ENCODE measurements at places on chromosomes 4 and X. TPM values are rescaled to one million over a fixed set of nuclear protein-coding genes. Genes with fewer than 3 reads are reported as not detected.

SNX25 gene
- total RNA-seq: 55.6 TPM

GRCh38 chr4:96703265-96703664, 863.4 kb downstream of the PDHA2 start:
- DNase-seq: no peak

DNA sequence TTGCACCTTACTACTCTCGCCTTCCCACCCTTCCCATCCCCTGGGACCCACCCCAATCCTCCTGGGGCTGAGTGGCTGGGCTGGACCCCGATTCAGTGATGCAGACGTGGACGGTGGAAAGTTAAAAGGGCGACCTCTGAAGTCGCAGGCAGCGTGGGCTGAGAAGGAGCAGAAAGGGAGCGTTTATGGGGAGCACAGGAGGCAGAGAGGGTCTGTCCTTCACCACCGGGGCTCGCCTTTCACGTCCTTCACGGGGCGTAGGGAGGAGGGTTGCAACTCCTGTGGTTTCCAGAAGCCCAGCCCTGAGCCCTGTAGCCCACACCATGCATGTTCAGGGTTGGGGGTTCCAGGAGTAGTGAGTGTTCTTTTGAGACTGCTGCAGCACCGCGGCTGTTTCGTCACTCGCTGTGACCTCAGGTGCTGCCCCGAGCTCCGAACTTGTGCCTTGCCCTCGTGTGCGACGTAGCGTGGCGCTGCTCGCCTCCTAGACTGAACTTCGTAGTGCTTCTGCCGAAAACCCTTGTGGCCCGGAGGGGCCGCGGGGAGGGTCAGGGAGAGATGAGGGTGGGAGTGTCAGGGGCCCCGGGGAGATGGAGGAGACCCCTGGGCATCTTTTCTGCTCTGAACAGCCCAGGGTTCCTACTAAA, 1.6 kb downstream of the NHS start:
- DNase-seq: no peak

AKAP14 gene
- total RNA-seq: not detected

ATP2B3 gene
- not detected for total RNA-seq

Data from OCI-LY7 (cell line).